Motor neuron (in vitro differentiated cells): ENCODE measurements at places on chromosomes 4 and X. TPM values are rescaled to one million over a fixed set of nuclear protein-coding genes. Genes with fewer than 3 reads are reported as not detected.

The TLR3 gene
- 2.8 and 3.1 TPM in 2 replicates for total RNA-seq

The NAA11 gene
- 0.76 and 1.0 TPM in 2 replicates for total RNA-seq

The LUZP4 gene
- total RNA-seq, result 0.49 TPM in 1 of 2 replicates, not detected in the other

The GLRA3 gene
- total RNA-seq, result 1.0 and 1.4 TPM in 2 replicates

The KLHL2 gene
- total RNA-seq, result 13.3 and 14.7 TPM in 2 replicates

The PAGE2 gene
- not detected in 2 replicates for total RNA-seq

The GIMD1 gene
- not detected in 2 replicates for total RNA-seq

The RPA4 gene
- total RNA-seq, result 0.13 and 0.27 TPM in 2 replicates

The UGT2B15 gene
- total RNA-seq, result not detected in 2 replicates

The ZCCHC4 gene
- total RNA-seq, result 13.7 and 15.8 TPM in 2 replicates

The TEX13D gene
- 0.08 and 0.14 TPM in 2 replicates for total RNA-seq

The APOOL gene
- total RNA-seq, result 17.3 and 18.8 TPM in 2 replicates

The TDO2 gene
- total RNA-seq, result not detected in 2 replicates

The MAGEA9B gene
- total RNA-seq, result not detected in 2 replicates

The PSAPL1 gene
- 0.11 and 0.31 TPM in 2 replicates for total RNA-seq

The HSFX1 gene
- 0.87 and 1.3 TPM in 2 replicates for total RNA-seq

The CCKAR gene
- total RNA-seq, result 0.22 TPM in 1 of 2 replicates, not detected in the other

The FOXR2 gene
- 0.25 TPM in 1 of 2 replicates, not detected in the other for total RNA-seq

The IL2 gene
- total RNA-seq, result not detected in 2 replicates

The TRIML2 gene
- total RNA-seq, result 0.43 and 0.56 TPM in 2 replicates

The MEPE gene
- 0.14 and 0.17 TPM in 2 replicates for total RNA-seq

The HMGB2 gene
- 94.0 and 108 TPM in 2 replicates for total RNA-seq

The ESX1 gene
- 0.25 and 0.27 TPM in 2 replicates for total RNA-seq

The IRS4 gene
- 0.35 TPM in 1 of 2 replicates, not detected in the other for total RNA-seq

The TRAPPC2 gene
- total RNA-seq, result 29.1 and 29.8 TPM in 2 replicates

The PAGE2B gene
- 1.7 and 3.7 TPM in 2 replicates for total RNA-seq

The PPP1R3F gene
- 3.3 and 4.0 TPM in 2 replicates for total RNA-seq

The PAGE3 gene
- total RNA-seq, result not detected in 2 replicates

The TLL1 gene
- total RNA-seq, result 0.05 and 0.09 TPM in 2 replicates

The COQ2 gene
- 14.2 and 15.8 TPM in 2 replicates for total RNA-seq

The TMEM150C gene
- 7.3 and 9.0 TPM in 2 replicates for total RNA-seq

The PRDM5 gene
- 19.7 and 20.9 TPM in 2 replicates for total RNA-seq

The MAGEC1 gene
- total RNA-seq, result not detected in 2 replicates

The PI4K2B gene
- 4.0 TPM in 2 replicates for total RNA-seq

The PDGFC gene
- 9.5 and 9.6 TPM in 2 replicates for total RNA-seq

The PRDM8 gene
- 38.9 and 45.8 TPM in 2 replicates for total RNA-seq

The WDR17 gene
- total RNA-seq, result 17.1 and 19.7 TPM in 2 replicates

The CLTRN gene
- 1.0 TPM in 2 replicates for total RNA-seq

The GABRE gene
- 0.83 and 0.85 TPM in 2 replicates for total RNA-seq

The CCNB3 gene
- 0.07 and 0.21 TPM in 2 replicates for total RNA-seq

The LRCH2 gene
- 102 and 106 TPM in 2 replicates for total RNA-seq

The F11 gene
- 1.1 TPM in 1 of 2 replicates, not detected in the other for total RNA-seq

The IL3RA gene
- total RNA-seq, result 0.76 and 1.1 TPM in 2 replicates
